ENCODE measurements at places on chromosomes 1 and 21. TPM values are rescaled to one million over a fixed set of nuclear protein-coding genes. Genes with fewer than 3 reads are reported as not detected.

LMX1A gene
- not detected for total RNA-seq

TSPEAR gene
- total RNA-seq: 0.11 TPM

CHI3L2 gene
- not detected for total RNA-seq

SPOCD1 gene
- 0.75 TPM for total RNA-seq

PLPPR4 gene
- 0.13 TPM for total RNA-seq

- peak overlapping the region; percentile 76 for H3K4me3 ChIP-seq
- no peaks in the 10 kb centered on the region for H3K36me3 ChIP-seq
- H3K4me1 ChIP-seq: peaks cover 51% of the 10 kb centered on the region
- peaks cover 18% of the 10 kb centered on the region for H3K27me3 ChIP-seq
- DNase-seq: peak; percentile 62
- H3K27ac ChIP-seq: peak overlapping the region; percentile 44
Measured at GRCh38 chr1:184387476-184388318, 868 bp downstream of the C1orf21 start.

- no peaks in the 10 kb centered on the region for H3K27me3 ChIP-seq
- H3K36me3 ChIP-seq: no peaks in the 10 kb centered on the region
- peak overlapping the region; percentile 97 for H3K27ac ChIP-seq
- DNase-seq: peak; percentile 40
- peaks cover 40% of the 10 kb centered on the region for H3K4me1 ChIP-seq
Measured at GRCh38 chr1:243254233-243254926, 701 bp downstream of the CEP170 start.
